ENCODE measurements at places on chromosomes 5 and 9. TPM values are rescaled to one million over a fixed set of nuclear protein-coding genes. Genes with fewer than 3 reads are reported as not detected.

DNA sequence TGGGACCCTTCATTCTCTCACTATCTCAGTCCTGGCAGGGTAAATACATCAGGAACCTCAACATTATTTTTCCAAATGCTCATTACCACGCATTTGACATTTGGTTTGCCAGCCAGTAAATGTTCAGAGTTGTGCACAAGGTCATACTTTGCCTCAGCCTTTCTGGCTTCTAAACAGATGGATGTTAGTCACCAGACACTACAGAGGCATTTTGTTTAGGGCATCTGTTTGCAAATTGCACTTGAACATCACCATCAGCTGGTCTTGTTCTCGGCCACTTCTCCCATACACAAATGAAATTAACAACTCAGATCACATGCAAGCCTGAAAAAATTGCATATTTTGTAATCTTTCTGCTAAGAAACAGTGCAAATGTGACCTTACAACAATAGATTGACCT is 75.0 kb upstream of the SLC1A1 start:
- no peak for DNase-seq

Gene PCDHA3
- not detected for total RNA-seq

DNA sequence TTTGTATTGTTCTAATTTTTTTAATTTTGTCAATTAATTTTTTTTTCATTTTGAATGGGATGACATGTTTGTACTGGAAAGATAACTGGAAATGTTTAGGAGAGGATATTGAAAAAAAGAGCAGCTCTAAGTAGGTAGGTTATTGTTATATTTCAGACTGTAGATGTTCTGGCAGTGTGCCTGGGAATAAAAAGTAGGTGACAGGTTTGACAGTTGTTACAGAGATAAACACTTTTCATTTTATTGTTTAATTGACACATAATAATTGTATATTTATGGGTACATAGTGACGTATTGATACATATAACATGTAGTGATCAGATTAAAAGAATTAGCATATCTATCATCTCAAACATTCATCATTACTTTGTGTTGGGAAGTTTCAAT is 279.1 kb downstream of the ARRDC3 start:
- no peak for DNase-seq

Gene ARHGEF28
- 0.57 TPM for total RNA-seq

- DNase-seq = no peak
Observed at GRCh38 chr5:177140312-177140711, 6.7 kb downstream of the NSD1 start.

- DNase-seq = no peak
Observed at GRCh38 chr5:180960209-180960608, 28.4 kb upstream of the BTNL3 start.

Gene NADK2
- 12.2 TPM for total RNA-seq

Measured in H9 (cell line).